ENCODE measurements at places on chromosomes 1 and 21. TPM values are rescaled to one million over a fixed set of nuclear protein-coding genes. Genes with fewer than 3 reads are reported as not detected.

DNA sequence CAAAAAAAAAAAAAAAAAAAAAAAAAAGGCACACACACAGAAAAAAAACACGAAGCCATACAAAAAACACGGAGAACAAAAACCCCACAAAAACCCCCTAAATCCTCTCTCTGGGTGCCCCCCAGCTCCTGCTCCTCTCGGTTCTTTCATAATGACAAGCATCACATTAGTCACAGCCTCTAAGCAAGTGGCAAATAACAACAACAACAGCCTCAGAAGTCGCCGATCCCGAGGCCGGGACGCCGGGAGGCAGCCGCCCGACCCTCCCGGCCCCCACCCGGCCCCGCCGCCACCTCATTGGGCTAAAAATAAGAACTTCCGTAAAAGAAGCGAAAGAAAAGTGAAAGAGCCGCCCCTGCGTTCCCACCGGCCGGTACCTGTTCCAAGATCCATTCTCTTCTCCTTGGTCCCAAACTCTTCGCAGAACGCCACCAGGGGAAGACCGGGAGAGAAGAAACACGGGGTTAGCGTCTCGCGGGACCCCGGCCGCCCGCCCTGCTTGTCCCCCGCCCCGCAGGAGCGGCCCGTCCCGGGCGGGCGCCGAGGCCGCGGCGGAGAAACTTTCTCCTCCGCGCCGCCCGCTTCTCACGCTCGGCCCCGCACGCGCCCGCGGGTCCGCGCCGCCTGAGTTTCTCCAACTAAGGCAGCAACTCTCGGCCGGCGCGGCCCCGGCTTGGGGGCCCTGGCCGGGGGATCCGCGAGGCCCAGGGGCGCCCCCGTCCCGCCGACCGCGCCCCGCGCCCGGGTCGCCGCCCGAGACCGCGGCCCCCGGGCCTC lies 102.8 kb downstream of the CASZ1 start:
- peak; percentile 76 for DNase-seq
- H3K27ac ChIP-seq = peak overlapping the region; percentile 91
- H3K4me1 ChIP-seq = peaks cover 28% of the 10 kb centered on the region
- H3K36me3 ChIP-seq = no peaks in the 10 kb centered on the region
- H3K4me3 ChIP-seq = peak overlapping the region; percentile 76

The DIO1 gene
- total RNA-seq = not detected

The EDN2 gene
- not detected for total RNA-seq

- no peak overlapping the region for H3K4me3 ChIP-seq
- no peaks in the 10 kb centered on the region for H3K36me3 ChIP-seq
- no peak overlapping the region for H3K27ac ChIP-seq
- no peaks in the 10 kb centered on the region for H3K27me3 ChIP-seq
- no peak for DNase-seq
Measured at GRCh38 chr1:204961765-204962419, 81.1 kb upstream of the CNTN2 start.

DNA sequence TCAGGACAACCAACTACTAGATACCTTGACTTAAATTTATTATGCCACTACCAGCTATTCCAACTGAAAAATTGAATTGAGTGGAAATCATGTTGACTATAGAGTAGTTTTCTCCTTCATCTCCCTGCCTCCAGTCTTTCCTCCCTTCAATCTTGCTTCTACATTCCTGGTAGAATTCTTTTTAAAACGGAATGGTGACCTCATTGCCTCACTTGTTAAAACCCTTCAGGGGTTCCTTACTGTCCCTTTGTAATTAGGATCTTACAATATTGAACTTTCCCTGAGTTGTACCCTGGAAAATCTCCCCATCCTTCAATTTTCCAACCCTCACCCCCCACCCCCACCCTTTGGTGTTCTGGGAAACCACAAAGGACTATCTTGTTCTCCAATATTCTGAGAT lies 82.8 kb upstream of the ZNF326 start:
- H3K27ac ChIP-seq = no peak overlapping the region
- H3K36me3 ChIP-seq = no peaks in the 10 kb centered on the region
- no peaks in the 10 kb centered on the region for H3K27me3 ChIP-seq
- H3K4me3 ChIP-seq = no peak overlapping the region
- DNase-seq = no peak

DNA sequence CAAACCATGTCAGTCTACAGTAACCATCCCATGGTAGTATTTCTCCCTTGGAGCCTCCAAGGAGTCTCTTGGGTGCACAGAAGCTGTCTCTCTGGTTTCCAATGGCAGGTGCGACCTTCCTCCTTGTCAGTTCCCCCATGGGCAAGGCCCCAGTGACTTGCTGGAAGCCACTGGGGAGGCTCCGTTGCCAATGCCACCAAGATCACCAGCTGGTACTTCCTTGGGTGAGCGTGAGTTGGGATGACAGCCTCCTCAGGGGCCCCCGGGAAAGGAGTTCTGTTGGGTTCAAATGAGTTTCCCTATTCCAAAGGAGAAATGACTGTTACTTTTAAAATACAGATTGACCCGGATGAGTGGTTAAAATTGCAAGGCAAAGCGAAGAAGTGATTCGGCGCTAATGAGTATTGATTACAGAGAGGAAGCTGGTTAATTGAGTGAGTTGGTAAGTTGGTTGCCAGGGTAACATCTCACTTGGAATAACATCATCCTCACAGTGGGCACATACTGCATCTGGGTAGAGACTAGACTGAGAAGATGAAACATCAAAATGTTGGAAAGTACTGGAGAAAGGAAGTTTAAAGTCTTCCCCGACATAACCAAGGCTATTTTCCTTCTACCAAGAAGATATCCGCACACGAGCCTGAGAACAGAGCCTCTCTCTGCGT lies 53.0 kb upstream of the LAPTM5 start:
- peaks cover 16% of the 10 kb centered on the region for H3K4me1 ChIP-seq
- peaks cover 7% of the 10 kb centered on the region for H3K27me3 ChIP-seq
- H3K4me3 ChIP-seq = no peak overlapping the region
- DNase-seq = no peak
- H3K27ac ChIP-seq = no peak overlapping the region

- no peak overlapping the region for H3K4me3 ChIP-seq
- H3K4me1 ChIP-seq = peaks cover 10% of the 10 kb centered on the region
- H3K36me3 ChIP-seq = no peaks in the 10 kb centered on the region
- no peaks in the 10 kb centered on the region for H3K27me3 ChIP-seq
- no peak overlapping the region for H3K27ac ChIP-seq
Measured at GRCh38 chr1:9798236-9799130, 25.3 kb downstream of the CLSTN1 start.

DNA sequence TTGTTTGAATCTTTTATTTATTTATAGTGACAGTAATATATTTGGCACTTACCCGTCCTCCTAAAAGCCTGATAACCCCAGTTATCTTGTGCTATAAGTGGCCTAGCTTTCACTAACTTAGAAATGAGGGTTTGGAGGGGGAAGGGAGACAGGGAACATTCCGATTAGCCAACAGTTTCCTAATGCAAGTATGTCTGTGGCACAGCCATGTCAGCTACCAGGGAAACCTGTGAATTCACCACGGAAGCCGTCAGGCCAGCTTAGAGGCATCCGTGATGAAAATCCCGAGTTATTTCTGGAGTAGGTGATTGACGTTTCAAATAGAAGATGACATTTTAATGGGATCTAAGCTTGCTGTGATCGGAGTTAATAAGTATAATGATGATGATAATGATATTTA lies 39.4 kb upstream of the BCL10 start:
- DNase-seq = no peak
- no peaks in the 10 kb centered on the region for H3K27me3 ChIP-seq
- H3K4me3 ChIP-seq = no peak overlapping the region
- no peaks in the 10 kb centered on the region for H3K36me3 ChIP-seq

The CD1E gene
- total RNA-seq = 3.8 TPM

The CDC7 gene
- total RNA-seq = 4.3 TPM

The TEDDM1 gene
- not detected for total RNA-seq

The GUCA2B gene
- total RNA-seq = not detected
